ENCODE measurements at places on chromosomes 2 and 18.

GRCh38 chr2:11775384-11775783 lies 29.0 kb downstream of the LPIN1 start:
- DNase-seq: peak; percentile 67

- no peak for DNase-seq
These were observed 46.4 kb downstream of the ACYP2 start for GRCh38 chr2:54161660-54162424.

- peak; percentile 69 for DNase-seq
These were observed 190.6 kb downstream of the TPGS2 start for GRCh38 chr18:36638224-36638623.

DNA sequence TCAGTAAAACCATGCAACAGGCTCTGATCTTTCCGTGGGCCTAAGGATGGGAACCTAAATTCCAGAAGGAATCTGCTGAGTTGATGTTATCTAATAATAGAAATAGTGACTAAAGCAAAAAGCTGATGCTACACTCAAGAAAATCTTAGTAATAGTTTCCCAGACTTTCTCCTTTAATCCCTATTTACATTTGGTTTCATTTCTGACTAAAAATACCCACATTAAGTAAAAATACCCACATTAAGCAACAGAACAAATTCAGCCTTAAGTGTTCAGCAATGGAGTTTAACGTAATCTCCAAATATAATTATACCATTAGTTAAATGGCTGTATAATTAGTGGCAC lies 50.3 kb downstream of the CCBE1 start:
- no peak for DNase-seq

GRCh38 chr2:69753659-69754363 lies 11.9 kb downstream of the ANXA4 start:
- no peak for DNase-seq

GRCh38 chr18:61502472-61502871 lies 169.2 kb downstream of the CDH20 start:
- DNase-seq: peak; percentile 39

DNA sequence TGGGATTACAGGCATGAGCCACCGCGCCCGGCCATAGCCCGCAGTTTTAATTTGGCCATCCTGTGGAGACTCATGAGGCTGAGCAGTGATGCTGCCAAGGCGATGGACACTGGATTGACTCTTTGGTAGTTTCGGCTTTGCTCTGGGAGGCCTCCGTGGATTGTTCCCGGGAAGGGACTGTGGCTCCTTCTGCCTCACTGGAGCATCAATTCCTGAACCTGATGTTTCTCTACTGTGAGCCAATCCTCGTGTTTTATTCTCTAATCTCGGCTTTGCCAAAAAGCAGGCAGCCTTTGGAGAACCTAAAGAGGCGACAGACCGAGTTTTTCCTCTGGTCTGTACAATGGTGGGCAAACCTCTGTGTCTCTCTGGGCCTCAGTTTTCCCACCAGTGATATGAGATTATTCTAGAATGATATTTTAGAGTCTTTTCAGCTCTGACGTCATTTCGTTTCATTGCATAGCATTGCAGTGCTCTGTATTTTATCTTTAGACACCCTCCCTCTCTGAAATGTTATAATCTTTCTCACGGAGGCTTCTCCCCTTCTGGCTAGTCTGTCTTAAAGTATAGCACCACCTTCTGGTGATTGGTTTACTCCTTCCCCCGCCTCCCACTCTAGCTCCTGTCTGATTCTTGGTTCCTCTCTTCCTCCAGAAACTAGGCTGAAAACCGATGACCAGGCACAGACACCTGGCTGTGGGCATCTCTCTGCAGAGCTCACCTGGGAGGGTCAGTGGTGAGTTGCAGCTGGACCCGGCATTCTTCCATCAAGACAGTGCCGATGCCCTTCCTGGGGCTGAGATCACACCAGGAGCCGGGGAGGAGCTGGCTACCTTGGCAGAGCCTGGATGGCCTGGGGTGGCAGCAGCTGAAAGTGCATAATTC lies 341.3 kb downstream of the MYCN start:
- DNase-seq: peak; percentile 37

DNA sequence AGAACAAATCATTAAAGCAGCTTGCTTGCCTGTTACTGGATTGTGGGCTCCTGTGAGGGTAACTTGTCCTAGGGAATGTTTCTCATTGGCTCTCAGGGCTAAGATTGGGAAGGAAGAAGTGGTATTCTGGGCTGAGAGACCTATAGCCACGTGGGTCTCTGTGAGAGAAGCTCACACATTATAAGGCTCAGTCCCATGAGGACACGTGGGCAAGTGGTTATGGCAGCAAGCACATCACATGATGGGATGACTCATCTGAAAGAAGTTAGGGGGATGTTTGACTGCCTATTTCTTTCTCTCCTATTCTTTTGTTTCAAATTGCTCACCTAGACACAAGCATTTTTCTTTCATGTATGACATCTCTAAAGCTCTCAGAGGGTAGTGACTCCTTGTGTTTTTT lies 418.0 kb upstream of the ST6GAL2 start:
- DNase-seq: no peak

- DNase-seq: no peak
These were observed 13.1 kb downstream of the PID1 start for GRCh38 chr2:229257985-229258384.

GRCh38 chr2:176157499-176158185 lies 535 bp downstream of the HOXD3 start:
- no peak for DNase-seq

DNA sequence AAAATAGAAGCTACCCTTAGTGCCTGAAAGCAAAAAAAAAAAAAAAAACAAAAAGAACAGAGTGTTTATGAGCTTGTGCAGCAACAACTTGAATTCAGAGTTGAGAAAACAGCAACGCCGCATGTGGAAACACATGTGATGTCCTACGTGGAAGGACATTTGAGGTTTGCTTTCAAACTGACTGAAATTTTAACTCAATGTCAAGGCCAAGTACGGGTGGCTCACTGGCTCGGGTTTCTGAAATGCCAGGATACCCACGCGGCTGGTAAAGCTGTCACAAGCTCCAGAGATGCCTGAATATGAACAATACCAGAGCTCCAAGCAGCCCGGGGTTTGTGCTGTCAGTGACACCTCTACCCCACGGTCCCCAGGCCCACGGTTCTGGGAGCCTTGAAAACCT lies 72.2 kb upstream of the THOC1 start:
- DNase-seq: no peak

- no peak for DNase-seq
These were observed 21.3 kb upstream of the ALLC start for GRCh38 chr2:3636586-3637310.

GRCh38 chr2:237695201-237695780 lies 67.9 kb downstream of the LRRFIP1 start:
- no peak for DNase-seq

- no peak for DNase-seq
These were observed 754.2 kb upstream of the ID2 start for GRCh38 chr2:7927691-7928090.

DNA sequence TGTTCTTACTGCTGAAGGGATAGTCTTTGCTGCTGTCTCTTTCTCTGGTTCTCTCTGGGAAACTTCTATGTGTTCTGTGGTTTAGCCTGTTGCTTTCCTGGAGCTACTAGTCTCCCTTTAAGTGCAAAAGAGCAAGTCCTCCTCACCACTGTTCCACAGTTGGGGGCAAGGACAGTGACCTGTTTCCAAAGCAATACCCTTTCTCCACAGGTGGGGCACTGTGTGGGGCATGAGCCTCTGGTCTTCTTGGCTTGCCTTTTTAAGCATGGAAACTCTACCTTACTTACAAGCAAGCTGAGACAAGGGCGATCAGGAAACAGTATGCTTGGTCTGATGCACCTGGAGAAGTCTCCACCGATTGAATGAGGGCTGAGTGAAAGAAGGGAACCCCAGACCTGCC lies 156.7 kb downstream of the CPS1 start:
- DNase-seq: no peak

DNA sequence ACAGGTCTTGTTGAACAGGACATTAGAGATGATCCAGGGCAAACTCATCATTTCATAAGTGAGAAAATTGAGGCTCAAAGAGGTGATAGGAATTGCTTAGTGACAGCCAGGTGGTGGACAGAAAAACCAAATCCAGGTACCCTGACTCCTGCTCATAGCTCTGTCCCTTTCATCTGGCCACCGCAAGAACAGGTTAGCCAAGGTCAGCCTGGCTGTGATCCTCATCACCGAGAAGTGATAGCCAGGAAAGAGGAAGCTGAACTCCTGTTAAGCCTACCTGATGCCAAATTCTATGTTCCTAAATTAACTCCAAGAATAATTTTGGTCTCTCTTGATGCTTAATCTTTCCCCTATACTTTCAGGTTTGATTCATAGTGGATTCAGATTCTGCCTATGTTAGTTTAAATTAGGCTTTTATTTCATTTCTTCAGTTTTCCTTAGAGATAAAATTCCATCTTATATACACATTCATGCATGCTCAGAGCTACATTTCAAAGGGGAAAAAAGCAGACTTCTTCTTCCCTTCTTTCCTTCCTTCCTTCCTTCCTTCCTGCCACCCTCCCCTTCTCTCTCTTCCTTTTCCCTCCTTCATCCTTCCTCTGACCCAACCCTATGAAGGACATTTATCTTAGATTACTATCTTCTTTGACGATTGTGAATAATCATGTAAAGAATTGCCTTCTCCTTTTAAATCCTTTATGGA lies 17.3 kb upstream of the CRIM1 start:
- no peak for DNase-seq

GRCh38 chr2:18993756-18994338 lies 364.6 kb downstream of the OSR1 start:
- DNase-seq: no peak

- DNase-seq: no peak
These were observed 195.7 kb upstream of the SESTD1 start for GRCh38 chr2:179460181-179460929.

DNA sequence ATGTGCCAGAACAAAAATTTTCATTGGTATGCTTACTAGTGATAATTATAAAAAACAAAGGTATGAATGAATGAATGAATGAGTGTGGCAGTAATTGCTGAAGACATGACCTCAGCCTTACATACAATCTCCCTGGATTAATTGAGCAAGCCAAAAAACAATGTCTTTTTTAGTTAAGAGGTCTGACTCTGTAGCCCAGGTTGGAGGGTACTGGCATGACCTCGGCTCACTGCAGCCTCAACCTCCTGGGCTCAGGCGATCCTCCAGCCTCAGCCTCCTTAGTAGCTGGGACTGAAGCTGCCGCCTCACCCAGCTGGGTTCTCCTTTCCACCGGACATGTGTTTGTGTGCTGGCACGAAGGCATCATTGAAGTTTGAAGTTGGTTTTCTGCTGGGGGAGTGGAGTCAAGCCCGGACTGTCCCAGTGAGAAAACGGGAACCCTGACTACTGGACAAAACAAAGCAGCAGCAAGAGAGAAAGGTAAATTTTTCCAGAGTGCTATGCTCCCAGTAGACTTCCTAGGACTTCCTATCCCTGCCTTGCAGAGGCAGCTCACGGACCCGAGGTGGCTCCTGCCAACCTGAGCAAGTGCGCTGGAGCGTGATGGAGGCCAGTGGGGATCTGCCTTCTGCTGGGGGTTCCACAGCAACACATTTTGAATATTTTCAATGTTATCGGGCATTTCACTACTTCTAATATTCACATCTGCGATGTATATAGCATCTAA lies 6.4 kb upstream of the IMP4 start:
- DNase-seq: no peak

DNA sequence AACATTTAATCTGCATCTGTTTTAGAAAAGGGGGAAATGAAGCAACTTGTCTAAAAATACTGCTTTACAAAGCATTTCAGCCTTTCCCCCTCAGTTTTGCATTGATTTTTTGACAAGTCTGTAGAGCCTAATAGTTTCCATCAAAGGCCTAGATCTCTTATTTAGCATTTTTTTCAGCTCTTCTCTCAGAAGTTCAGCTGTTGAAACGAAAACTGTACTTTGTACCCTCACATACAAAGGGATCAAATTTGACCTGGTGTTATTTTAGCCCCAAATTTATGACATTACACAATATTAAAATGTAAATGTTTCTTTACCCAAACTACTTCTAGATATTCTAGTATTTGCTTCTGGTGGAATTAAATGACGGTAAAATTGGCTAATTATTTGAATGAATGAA lies 13.0 kb downstream of the YPEL5 start:
- no peak for DNase-seq

GRCh38 chr2:173991856-173992588 lies 26.8 kb upstream of the SP3 start:
- no peak for DNase-seq

DNA sequence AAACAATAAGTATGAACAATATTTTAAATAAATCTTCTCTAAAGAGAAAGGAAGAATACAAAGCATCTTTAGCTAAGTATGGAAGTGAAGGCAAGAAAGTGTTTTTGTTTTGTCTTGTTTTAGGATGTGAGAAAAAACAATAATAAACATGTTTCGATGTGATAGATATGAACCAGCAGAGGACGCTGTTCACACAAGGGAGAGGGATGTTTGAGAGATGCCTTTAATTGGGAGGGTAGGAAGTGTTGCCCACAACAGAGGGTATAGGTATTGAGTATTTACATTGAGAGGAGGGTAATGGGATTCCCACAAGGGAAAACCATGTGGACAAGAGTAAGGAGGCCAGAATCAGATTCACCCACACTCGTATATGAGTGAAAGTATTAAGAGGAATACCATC lies 55.1 kb downstream of the CDH19 start:
- DNase-seq: peak; percentile 8

DNA sequence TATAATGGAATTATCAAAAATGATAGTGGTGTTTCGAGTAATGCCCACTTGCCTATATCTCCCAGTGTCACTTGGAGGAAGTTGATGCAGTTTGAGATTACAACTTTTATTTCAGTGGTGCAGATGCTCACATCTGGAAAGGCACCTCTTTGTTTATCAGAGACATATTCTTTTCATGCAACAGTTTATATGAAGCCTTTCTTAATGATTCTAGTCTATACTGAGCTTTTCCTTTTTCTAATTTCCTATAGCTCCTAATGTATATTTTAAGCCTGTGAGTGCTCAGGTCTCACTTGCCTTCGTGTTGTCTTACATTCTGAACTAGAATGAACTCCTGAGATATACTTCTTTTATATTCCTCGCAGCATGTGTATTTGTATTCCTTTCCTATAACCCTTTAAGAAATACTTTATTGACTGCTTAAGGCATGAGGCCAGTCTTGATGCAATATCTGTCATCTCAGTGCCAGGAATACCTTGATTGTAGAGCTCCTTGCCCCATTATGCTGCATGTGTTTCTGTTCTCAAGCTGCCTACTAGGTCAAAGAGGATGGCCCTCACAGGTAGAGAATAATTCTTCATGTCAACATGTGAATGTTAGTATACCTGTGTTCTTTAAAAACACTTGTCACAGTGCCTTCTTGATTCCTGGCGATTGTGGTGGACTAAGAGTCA lies 52.6 kb downstream of the VRK2 start:
- DNase-seq: no peak

DNA sequence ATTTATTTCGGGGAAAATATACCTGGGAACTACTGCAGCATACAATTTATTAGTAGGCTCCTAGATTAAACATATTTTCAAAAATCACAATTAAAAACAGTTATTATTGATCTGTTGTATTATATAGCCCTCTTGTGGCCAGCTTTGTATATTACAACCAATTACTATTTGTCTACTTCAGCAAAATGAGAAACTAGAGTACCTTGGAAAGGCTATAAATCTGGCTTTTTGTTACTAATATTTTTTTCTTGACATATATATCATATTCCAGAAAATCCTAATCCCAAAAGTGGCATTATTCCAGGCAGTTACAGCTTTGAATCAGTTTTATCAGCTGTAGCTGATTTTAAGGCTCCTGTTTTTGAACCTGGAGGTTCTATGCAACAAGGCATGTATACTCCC lies 101.2 kb downstream of the UBR3 start:
- peak; percentile 31 for DNase-seq

GRCh38 chr18:78645216-78645615 lies 334.4 kb upstream of the SALL3 start:
- no peak for DNase-seq
